ENCODE measurements at places on chromosomes 16 and 17.

- H3K27me3 ChIP-seq: no peaks in the 10 kb centered on the region
- H3K4me3 ChIP-seq: no peak overlapping the region
- no peak overlapping the region for H3K27ac ChIP-seq
- no peaks in the 10 kb centered on the region for H3K36me3 ChIP-seq
- H3K4me1 ChIP-seq: no peaks in the 10 kb centered on the region
Observed at GRCh38 chr17:61232871-61233270, 166.8 kb upstream of the TBX2 start.

GRCh38 chr16:89090669-89091426 is 2.8 kb upstream of the ACSF3 start:
- peaks cover 26% of the 10 kb centered on the region for H3K4me1 ChIP-seq
- peaks cover 61% of the 10 kb centered on the region for H3K27me3 ChIP-seq
- H3K36me3 ChIP-seq: no peaks in the 10 kb centered on the region
- no peak overlapping the region for H3K4me3 ChIP-seq
- DNase-seq: no peak

GRCh38 chr17:49214676-49215360 is 4.3 kb downstream of the ABI3 start:
- H3K27me3 ChIP-seq: no peaks in the 10 kb centered on the region
- peaks cover 12% of the 10 kb centered on the region for H3K4me1 ChIP-seq
- H3K4me3 ChIP-seq: no peak overlapping the region
- H3K27ac ChIP-seq: peak overlapping the region; percentile 54

- H3K36me3 ChIP-seq: no peaks in the 10 kb centered on the region
- no peaks in the 10 kb centered on the region for H3K4me1 ChIP-seq
- H3K27ac ChIP-seq: no peak overlapping the region
- no peaks in the 10 kb centered on the region for H3K27me3 ChIP-seq
- DNase-seq: no peak
Observed at GRCh38 chr16:13543850-13544249, 376.1 kb upstream of the ERCC4 start.

DNA sequence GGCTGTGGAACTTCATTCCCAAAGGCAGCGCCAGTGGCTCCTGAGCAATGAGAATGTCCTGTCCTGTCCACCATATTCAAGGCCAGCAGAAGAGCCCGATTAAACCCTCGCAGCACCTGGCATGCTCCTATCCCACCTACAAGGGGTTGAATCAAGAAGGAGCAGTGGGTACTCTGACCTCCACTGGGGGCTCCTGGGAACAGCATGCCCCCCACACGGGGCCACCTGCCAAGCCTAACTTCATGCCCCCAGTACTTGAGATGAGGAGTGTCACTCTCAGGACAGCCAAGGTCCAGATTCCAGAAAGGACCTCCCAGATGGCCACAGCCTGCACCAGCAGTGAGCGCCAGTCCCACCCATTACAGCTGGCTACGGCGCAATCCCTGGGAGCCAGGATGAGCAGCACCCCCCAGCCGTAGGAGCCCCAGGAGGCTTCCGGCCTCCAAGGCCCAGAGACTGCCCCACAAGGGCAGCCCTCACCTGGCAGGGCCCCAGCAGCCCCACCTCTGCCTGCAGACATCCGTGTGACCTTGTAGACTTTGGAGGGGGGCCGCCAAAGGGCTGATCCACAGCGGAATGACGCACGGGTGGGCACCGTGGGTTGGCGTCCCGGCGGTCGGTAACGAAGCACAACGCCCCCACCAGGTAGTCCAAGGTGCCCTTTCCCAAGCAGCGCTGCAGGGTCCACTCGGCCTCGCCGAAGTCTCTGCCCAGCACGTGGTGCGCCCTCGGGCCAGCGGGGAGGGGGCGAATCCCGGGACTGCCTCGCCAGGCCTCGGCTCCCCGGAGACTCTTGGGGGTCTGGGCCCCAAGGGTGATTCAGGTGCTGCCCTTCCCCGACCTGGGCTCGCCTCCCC is 1.0 kb upstream of the MPDU1 start:
- H3K4me1 ChIP-seq: peaks cover 76% of the 10 kb centered on the region
- no peak for DNase-seq
- H3K27me3 ChIP-seq: no peaks in the 10 kb centered on the region
- peak overlapping the region; percentile 96 for H3K27ac ChIP-seq

GRCh38 chr17:77772461-77772897 is 186.0 kb upstream of the TNRC6C start:
- H3K4me3 ChIP-seq: no peak overlapping the region
- H3K27me3 ChIP-seq: no peaks in the 10 kb centered on the region
- no peak overlapping the region for H3K27ac ChIP-seq
- no peaks in the 10 kb centered on the region for H3K36me3 ChIP-seq
- no peak for DNase-seq
- no peaks in the 10 kb centered on the region for H3K4me1 ChIP-seq

GRCh38 chr16:88368036-88368435 is 14.7 kb upstream of the ZNF469 start:
- no peaks in the 10 kb centered on the region for H3K4me1 ChIP-seq
- no peak overlapping the region for H3K4me3 ChIP-seq
- peaks cover 25% of the 10 kb centered on the region for H3K27me3 ChIP-seq
- H3K27ac ChIP-seq: no peak overlapping the region
- no peaks in the 10 kb centered on the region for H3K36me3 ChIP-seq

GRCh38 chr17:49035470-49036269 is 38.5 kb downstream of the IGF2BP1 start:
- peak overlapping the region; percentile 25 for H3K4me3 ChIP-seq
- no peaks in the 10 kb centered on the region for H3K4me1 ChIP-seq
- no peak for DNase-seq
- H3K36me3 ChIP-seq: no peaks in the 10 kb centered on the region

- H3K27me3 ChIP-seq: no peaks in the 10 kb centered on the region
- peaks cover 8% of the 10 kb centered on the region for H3K36me3 ChIP-seq
- DNase-seq: no peak
- peak overlapping the region; percentile 95 for H3K27ac ChIP-seq
- peak overlapping the region; percentile 94 for H3K4me3 ChIP-seq
- H3K4me1 ChIP-seq: peaks cover 46% of the 10 kb centered on the region
Observed at GRCh38 chr16:72094266-72094610, 591 bp downstream of the DHX38 start.

- no peaks in the 10 kb centered on the region for H3K36me3 ChIP-seq
- no peak for DNase-seq
- H3K4me1 ChIP-seq: no peaks in the 10 kb centered on the region
Observed at GRCh38 chr17:63126607-63127006, 160.6 kb downstream of the TANC2 start.

DNA sequence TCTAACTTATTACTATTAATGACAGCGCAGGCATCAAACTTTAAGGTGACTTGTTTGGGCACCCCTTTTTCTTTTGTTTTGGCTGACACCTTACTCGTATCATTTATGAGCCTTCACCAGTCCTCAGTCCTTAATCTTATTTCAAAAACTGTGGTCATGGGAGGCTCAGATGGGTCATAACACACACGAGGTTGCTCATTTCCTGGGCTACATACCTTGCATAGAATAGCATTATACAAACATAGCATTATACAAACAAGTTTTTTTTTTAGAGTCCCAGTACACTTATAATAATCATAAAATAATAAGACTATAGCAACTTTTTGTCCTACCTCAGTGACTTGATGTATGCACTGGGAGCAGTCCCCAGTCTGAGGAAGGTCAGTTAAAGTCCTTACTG is 11.2 kb upstream of the ACSF2 start:
- no peaks in the 10 kb centered on the region for H3K4me1 ChIP-seq
- H3K36me3 ChIP-seq: no peaks in the 10 kb centered on the region
- no peak overlapping the region for H3K27ac ChIP-seq
- H3K4me3 ChIP-seq: no peak overlapping the region
- DNase-seq: no peak
- no peaks in the 10 kb centered on the region for H3K27me3 ChIP-seq

DNA sequence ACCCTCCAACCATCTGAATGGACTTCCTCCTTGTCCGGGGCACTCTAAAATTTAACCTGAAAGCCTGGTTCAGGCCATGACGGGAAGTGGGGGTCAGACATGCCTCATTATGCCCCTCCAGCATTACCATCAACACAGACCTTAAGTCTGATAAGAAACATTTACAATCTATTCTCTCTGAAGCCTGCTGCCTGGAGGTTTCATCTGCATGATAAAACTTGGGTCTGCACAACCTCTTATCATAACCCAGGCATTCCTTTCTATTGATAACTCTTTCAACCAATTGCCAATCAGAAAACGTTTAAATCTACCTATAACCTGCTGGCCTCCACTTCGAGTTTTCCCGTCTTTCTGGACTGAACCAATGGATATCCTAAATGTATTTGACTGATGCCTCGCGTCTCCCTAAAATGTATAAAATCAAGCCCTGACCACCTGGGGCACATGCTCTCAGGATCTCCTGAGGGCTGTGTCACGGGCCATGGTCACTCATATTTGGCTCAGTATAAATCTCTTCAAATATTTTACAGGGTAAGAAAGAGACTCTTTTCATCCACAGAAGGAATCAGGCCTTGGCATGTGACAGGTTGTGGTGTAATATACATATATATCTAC is 45.6 kb downstream of the LYRM1 start:
- no peak for DNase-seq
- no peaks in the 10 kb centered on the region for H3K4me1 ChIP-seq
- H3K4me3 ChIP-seq: no peak overlapping the region
- no peaks in the 10 kb centered on the region for H3K27me3 ChIP-seq
- H3K27ac ChIP-seq: no peak overlapping the region

- H3K4me1 ChIP-seq: peaks cover 27% of the 10 kb centered on the region
- H3K27ac ChIP-seq: no peak overlapping the region
- no peaks in the 10 kb centered on the region for H3K27me3 ChIP-seq
- H3K36me3 ChIP-seq: no peaks in the 10 kb centered on the region
- H3K4me3 ChIP-seq: no peak overlapping the region
- no peak for DNase-seq
Observed at GRCh38 chr17:65514082-65514481, 47.4 kb downstream of the AXIN2 start.

DNA sequence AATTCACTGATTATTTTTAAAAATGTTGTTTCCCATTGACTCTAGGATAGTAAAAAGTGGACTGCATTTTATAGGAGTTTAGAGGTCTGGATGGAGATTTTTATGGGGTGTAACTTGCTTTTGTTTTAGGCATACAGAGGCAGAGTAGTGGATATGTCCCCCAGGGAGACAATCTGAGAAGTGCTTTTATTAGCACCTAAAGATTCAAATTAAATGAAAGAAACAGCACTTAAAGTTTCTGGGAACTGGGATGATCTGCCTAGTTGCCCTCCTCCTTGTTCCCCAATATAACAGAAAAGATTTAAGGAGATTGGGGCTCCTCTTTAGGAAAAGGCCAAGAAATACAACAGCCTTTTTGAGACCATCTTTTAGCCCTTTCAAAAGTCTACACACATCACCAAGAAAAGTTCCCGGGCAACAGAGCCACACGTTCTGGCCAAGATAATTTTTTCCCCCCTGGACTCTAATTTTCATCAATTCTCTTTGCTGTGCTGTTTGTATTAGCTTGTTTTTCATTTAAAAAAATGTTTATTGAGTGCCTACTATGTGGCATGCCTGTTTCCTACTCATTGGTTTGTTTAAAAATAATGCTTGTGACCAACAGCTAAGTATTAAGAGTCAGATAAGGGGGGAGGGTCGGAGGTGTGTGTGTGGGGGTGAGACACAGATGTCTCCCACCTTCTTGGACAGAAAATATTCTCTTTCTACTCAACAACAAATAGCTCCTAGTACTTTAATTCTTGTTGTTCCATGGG is 2.5 kb upstream of the IGF2BP1 start:
- peaks cover 100% of the 10 kb centered on the region for H3K27me3 ChIP-seq
- H3K4me3 ChIP-seq: no peak overlapping the region
- no peak overlapping the region for H3K27ac ChIP-seq
- no peak for DNase-seq
- no peaks in the 10 kb centered on the region for H3K36me3 ChIP-seq

GRCh38 chr17:45430006-45430737 is 2.5 kb downstream of the ARHGAP27 start:
- peak overlapping the region; percentile 34 for H3K4me3 ChIP-seq
- H3K27ac ChIP-seq: peak overlapping the region; percentile 96
- H3K27me3 ChIP-seq: peaks cover 51% of the 10 kb centered on the region
- H3K36me3 ChIP-seq: peaks cover 34% of the 10 kb centered on the region

- no peak for DNase-seq
- no peaks in the 10 kb centered on the region for H3K27me3 ChIP-seq
- no peak overlapping the region for H3K4me3 ChIP-seq
- no peaks in the 10 kb centered on the region for H3K4me1 ChIP-seq
- no peaks in the 10 kb centered on the region for H3K36me3 ChIP-seq
- H3K27ac ChIP-seq: no peak overlapping the region
Observed at GRCh38 chr17:41278176-41278955, 2.9 kb downstream of the KRTAP9-7 start.

GRCh38 chr17:27463235-27463677 is 7.0 kb downstream of the KSR1 start:
- no peak overlapping the region for H3K4me3 ChIP-seq
- H3K27me3 ChIP-seq: no peaks in the 10 kb centered on the region
- H3K36me3 ChIP-seq: no peaks in the 10 kb centered on the region

DNA sequence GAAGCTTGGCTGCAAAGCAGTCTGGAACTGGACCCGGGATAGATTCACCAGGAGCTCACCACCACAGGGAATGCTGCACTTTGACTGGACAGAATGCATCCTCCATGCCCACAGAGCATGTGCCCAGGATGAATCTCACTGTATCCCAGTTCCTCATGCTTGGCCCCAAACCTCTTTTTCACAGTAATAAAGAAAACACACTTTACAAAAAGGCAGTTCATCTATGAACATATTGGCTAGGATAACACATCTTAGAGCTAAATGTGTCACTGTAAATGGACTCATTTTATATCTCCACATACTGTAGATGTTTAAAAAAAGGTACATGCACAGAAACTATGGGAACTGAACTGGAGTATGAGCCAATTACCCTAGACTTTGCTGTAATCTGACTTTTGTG is 266.9 kb downstream of the TOX3 start:
- no peak for DNase-seq
- H3K4me3 ChIP-seq: no peak overlapping the region
- H3K27me3 ChIP-seq: peaks cover under 1% of the 10 kb centered on the region
- H3K36me3 ChIP-seq: no peaks in the 10 kb centered on the region

GRCh38 chr16:1584926-1585484 is 26.9 kb downstream of the IFT140 start:
- no peaks in the 10 kb centered on the region for H3K4me1 ChIP-seq
- no peaks in the 10 kb centered on the region for H3K27me3 ChIP-seq
- no peak overlapping the region for H3K4me3 ChIP-seq
- no peak overlapping the region for H3K27ac ChIP-seq
- H3K36me3 ChIP-seq: peaks cover 94% of the 10 kb centered on the region
- DNase-seq: no peak

DNA sequence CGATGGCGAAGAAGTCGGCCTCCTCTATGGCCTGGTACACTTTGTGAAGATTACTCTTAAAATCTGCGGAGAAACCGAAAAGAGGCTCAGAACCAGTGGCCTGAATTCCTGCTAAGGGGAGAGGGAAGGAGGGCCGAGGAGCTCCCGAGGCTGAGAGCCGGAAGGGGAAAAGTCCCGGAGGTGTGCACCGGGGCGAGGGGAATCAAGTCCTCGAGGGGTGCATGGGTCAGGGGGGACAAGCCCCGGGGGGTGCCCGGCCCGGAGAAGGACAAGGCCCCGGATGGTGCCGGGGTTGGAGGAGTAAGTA is 495 bp downstream of the PARN start:
- DNase-seq: no peak
- H3K4me3 ChIP-seq: peak overlapping the region; percentile 81
- H3K27ac ChIP-seq: peak overlapping the region; percentile 97
- H3K36me3 ChIP-seq: no peaks in the 10 kb centered on the region
- peaks cover 55% of the 10 kb centered on the region for H3K4me1 ChIP-seq

GRCh38 chr17:57381498-57381897 is 125.2 kb downstream of the MSI2 start:
- no peak overlapping the region for H3K27ac ChIP-seq
- no peaks in the 10 kb centered on the region for H3K36me3 ChIP-seq
- H3K4me1 ChIP-seq: no peaks in the 10 kb centered on the region
- no peak overlapping the region for H3K4me3 ChIP-seq
- H3K27me3 ChIP-seq: no peaks in the 10 kb centered on the region

GRCh38 chr16:68351991-68352431 is 41.2 kb downstream of the PRMT7 start:
- H3K36me3 ChIP-seq: peaks cover 34% of the 10 kb centered on the region
- no peak for DNase-seq
- H3K27me3 ChIP-seq: no peaks in the 10 kb centered on the region
